Smooth muscle cell of the brain vasculature (primary cell): ENCODE measurements at places on chromosomes 12 and 14.

GRCh38 chr12:78324234-78324633 is 493.5 kb downstream of the NAV3 start:
- no peak for DNase-seq

GRCh38 chr12:30026621-30027234 is 243.0 kb upstream of the TMTC1 start:
- DNase-seq = no peak

GRCh38 chr14:105930572-105930971 is 404.2 kb downstream of the TMEM121 start:
- DNase-seq = no peak

- no peak for DNase-seq
Observed at GRCh38 chr14:96660667-96661066, 136.5 kb upstream of the VRK1 start.

GRCh38 chr12:132622437-132623071 is 4.0 kb downstream of the P2RX2 start:
- DNase-seq = no peak
